Osteocyte (in vitro differentiated cells): ENCODE measurements at places on chromosomes 1 and 21. TPM values are rescaled to one million over a fixed set of nuclear protein-coding genes. Genes with fewer than 3 reads are reported as not detected.

DNA sequence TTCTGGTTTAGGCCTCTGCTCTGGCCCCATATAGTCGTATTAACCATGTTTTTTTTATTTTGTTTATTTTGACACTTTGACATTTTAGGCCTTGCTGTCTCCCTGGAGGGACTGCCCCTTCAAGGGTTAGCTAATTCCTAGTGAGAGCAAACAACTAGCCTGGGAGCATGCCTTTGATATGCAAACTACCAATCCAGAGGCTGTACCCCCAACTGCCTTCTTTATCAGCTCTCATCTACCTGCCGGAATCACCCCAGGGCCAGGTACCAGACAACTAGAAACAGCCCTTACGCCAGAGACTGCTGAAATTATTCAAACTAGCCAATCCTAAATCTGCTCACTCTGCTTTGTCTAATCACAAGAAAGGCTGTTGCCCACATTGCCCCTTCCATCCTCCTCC is 13.0 kb upstream of the ST6GALNAC5 start:
- DNase-seq, result no peak

DNA sequence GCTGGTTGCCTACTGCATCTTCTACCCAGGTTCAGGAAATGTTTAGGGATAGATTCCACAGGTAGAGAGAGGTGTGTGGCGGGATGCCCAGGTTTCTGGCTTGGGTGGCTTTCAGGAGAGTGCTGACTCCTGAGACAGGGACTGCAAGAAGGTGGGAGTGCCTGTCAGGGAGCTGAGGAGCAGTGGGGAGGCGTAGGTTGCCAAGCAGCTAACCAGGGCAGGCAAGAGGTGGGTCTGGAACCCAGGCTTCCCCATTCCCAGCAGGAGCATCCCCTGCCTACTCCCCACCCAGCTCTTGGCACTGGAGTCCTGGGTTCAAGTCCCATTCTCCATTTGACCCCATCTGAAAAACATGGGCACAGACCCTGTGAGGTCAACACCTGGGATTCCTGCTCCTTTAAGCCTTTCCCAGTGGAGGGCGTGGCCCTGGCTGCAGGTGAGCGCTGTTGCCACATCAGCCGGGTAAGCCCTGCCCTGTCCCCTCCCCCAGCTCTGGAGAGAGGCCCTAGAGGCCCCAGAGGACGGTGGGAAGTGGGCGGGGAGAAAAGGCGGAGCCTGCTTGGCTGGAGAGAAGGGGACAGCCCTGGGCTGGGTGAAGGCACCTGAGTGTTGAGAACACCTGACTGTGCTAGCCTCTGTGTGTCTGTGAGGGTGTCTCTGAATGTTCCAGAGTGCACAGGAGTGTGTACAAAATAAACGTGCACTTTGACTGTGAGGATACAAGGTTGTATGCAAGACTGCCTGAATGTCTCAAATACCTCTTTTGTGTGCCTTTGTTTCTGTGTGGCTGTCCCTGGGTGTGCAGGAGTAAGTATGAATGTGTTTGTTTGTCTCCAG is 14.0 kb upstream of the SYNC start:
- DNase-seq, result no peak

GRCh38 chr21:36471254-36471723 is 8.6 kb downstream of the CLDN14 start:
- DNase-seq, result no peak

DNA sequence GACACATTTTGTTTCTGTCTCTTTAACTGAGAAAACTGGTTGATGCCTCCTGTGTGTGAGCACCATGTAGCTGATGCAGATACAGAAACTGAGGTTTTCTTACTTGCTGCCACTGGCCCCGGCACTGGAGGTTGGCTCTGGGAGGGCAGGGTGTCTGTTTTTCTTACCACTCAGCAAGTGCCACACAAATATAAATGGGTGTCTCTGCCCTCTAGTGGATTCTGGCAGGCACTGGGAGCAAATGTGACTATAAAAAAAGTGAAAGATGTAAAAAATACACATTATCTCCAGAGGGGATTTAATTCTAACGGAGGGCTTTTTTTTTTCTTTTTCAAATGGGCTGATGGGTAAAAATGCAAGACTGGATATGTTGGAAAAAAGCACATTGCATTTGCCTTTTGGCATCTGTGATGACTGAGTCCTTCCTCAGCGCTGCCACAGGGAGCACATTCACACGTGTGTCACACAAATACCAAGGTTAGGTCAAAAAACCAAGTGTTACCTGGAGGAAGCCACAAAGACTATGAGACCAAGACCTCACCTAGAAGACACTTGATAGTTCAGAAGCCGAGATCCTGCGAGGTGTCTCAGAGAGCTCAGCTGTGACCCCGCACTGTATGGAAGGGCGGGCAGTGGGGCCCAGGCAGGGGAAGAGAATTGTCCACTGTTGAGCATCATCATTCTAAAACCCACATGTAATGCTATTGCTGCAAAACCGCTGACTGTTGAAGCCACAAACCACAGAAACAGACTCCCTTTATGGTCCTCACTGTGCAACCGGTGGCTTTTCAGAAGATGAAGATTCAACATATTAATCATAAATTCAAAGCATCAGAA is 18.9 kb downstream of the PGBD2 start:
- no peak for DNase-seq

COL6A2 gene
- total RNA-seq, result 1,821 and 1,951 TPM in 2 replicates

DNA sequence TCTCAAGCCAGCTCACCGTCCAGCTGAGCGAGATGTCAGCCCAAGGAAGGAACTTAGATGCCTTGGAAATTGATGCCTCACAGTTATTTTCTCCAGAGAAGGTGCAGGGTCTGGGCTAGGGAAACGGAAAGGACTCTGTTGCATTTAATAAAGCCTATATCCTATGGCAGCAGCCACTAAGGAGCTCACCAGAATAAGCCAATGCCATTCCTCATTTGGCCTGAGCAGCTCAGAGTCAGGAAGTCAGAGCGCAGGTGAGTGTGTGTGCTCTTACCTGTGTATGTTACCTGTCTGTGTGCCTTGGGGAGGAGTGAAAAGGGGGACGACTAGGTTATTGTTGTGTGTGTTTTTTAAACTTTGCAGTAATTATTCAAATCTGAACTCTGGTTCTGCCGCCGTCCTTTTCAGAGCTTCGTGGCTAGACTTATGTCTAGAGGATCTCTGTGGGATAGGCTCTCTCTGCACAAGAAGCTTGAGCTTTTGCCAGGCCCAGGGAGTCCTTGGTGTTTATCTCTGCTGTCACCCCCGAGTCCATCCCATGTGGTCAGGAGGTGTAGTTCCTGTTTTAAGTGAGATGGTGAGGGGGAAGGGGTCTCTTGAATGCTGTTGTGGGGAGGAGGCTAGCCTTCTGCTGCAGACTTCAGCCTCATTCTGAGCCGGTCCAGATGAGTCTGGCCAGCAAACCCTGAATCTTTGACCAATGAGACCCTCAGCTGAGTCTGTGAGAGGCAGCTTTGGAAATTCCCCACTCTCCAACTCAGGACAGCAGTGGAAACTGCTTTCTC is 2.4 kb downstream of the TMCC2 start:
- peak; percentile 54 for DNase-seq

DNA sequence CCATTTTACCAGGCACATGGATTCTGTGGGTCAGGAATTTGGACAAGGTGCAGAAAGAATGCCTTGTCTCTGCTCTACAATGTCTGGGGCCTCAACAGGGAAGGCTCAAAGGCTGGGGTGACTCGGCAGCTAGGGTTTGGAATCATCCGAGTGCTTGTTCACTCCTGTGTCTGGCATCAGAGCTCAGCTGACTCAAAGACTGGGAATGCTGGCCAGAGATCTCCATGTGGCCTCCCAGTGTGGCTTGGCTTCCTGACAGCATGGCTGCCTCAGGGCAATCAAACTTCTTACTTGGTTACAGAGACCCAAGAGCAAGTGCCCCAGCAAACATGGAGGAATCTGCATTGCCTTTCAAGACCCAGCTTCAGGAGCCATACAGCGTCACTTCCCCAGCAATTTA is 110.5 kb downstream of the TOMM20 start:
- DNase-seq, result no peak

GRCh38 chr1:193211539-193211938 is 25.1 kb upstream of the B3GALT2 start:
- DNase-seq, result no peak

RGS7 gene
- total RNA-seq, result 10.8 and 10.9 TPM in 2 replicates

GRCh38 chr1:162067466-162067865 is 2.0 kb upstream of the NOS1AP start:
- no peak for DNase-seq

DNA sequence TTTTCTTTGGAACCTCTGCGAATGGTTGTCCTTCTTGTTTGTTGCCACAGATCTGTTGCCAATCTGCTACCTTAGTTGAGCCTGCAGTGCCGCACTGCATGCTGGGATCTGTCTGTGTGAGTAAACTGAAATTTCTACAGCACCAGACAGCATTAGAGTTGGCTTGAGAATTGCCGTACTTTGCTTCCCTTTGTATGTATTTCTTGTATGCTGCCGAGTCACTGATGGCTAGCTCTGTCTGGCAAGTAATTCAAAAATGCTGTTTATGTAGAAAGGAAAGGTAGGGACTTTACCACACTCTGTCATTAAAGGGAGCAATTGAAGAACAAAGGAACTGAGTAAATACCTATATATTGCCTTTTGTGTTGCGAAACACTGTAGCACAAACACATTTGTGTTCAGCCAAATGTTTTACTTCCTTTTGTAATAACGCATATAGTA is 857.4 kb downstream of the USP25 start:
- no peak for DNase-seq

DNA sequence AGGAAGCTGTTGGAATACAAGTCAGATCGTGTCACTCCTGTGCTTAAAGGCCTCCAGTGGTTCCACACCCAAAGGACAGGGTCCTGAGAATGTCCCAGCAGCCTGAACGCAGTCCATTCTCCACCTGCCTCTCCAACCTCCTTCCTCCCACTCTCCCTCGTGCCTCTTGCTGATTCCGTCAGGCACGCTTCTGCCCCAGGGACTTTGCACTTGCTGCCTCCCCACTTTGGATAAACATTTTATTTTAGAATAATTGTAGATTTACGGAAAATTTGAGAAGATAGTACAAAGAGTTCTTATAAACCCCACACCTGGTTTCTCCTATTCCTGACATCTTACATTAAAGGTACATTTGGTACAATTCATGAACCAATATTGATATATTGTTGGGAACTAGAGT is 28.4 kb upstream of the LDLRAP1 start:
- DNase-seq, result no peak

SLC9C2 gene
- total RNA-seq, result not detected in 2 replicates

- DNase-seq, result no peak
These were observed 31.6 kb downstream of the KRTAP10-1 start for GRCh38 chr21:44508426-44508710.

GRCh38 chr1:212968368-212968863 is 18.1 kb downstream of the VASH2 start:
- no peak for DNase-seq

DNA sequence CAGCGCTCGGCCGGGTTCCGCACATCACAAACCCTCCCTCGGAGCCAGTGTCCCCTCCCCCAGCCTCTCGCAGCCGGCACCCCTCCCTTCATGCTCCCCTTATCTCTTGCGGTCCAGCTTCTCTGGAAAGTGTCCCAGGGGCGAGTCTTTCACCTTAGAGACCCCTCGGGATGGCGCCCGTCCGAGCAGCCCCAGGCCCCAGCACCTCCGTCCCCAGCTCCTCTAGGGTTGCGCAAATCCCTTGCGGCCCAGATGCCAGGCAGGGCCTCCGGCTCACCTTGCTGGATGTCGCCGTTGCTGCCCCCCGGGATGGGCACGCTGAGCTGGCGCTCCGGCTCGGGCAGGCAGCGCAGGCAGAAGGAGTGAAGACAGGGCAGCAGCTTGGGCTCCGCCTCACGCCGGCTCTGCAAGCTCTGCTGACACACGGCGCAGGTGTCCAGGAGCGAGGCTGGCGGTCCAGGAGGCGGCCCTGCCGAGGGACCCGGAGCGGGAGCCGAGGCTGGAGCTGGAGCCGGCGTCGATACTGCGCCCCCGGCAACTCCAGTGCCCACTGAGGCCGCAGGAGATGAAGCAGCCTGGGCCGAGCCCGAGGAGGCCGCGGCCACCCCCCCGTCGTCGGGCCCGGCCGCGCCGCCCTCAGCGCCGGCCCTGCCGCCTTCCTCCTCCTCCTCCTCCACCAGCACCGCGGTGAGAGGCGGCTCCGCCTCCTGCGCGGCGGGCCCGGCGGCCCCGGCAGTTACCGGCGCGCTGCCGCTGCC is 550 bp downstream of the TRIM33 start:
- no peak for DNase-seq

GRCh38 chr1:247345881-247346280 is 14.2 kb upstream of the ZNF496 start:
- no peak for DNase-seq

DNA sequence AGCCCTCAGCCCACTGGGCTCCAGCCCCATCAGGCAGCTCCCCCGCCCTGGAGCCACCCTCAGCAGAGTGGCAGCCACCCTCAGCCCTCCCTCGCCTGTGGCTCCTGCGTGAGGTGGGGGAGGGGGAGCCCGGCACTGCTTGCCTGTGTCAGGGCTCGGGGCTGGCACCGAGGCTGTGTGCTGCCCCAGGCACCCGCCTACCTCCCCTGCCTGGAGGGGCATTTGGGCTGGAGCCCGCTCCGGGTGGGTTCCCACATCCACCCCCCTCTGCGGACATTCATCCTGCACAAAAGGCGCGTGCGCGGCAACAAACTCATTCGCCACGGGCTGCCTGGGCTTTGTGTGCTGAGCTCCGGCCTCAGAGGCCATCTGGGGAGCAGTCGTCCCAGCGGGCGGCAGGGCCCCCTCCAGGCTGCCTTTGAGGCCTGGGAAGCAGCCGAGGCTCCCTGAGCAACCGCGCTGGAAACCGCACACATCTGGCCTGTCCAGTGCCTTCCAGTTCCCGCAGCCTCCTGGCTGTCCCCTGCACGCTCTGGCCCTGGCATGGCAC is 12.6 kb upstream of the TNFRSF14 start:
- DNase-seq, result no peak

- no peak for DNase-seq
These were observed at the start of gene PLA2G2E for GRCh38 chr1:19923137-19923952. TSS of gene PLA2G2E (minus strand) at chr1:19923617. CDS start at chr1:19923559, 58 bp downstream.

- DNase-seq, result peak; percentile 95
These were observed 898 bp upstream of the TMEM200B start for GRCh38 chr1:29124366-29125236.

DNA sequence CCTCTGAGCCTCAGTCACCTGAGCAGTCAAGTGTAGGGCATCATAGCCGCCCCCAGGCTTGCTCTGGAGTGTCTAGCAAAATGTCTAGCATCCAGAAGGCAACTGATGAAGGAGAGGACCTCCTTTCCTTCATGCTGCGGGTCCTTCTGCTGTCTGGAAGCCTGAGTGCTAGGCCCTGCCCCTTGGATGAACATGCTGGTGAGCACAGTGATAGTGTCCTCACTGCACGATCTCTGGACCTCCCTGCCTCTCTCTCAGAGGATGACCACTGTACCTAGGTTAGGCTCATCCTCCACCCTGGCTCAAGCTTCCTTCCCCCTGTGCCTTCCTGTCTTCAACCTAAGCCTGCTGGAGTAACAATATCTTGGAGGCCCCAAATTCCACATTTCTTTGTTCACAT is 128.6 kb downstream of the TENT5C start:
- DNase-seq, result no peak

AHDC1 gene
- 118 and 124 TPM in 2 replicates for total RNA-seq

- no peak for DNase-seq
These were observed 23.6 kb upstream of the ZRANB2 start for GRCh38 chr1:71104417-71104816.

FYB2 gene
- not detected in 2 replicates for total RNA-seq

BRDT gene
- not detected in 2 replicates for total RNA-seq
